Naive thymus-derived CD8-positive, alpha-beta T cell (primary cell): ENCODE measurements at places on chromosomes 1 and 21.

DNA sequence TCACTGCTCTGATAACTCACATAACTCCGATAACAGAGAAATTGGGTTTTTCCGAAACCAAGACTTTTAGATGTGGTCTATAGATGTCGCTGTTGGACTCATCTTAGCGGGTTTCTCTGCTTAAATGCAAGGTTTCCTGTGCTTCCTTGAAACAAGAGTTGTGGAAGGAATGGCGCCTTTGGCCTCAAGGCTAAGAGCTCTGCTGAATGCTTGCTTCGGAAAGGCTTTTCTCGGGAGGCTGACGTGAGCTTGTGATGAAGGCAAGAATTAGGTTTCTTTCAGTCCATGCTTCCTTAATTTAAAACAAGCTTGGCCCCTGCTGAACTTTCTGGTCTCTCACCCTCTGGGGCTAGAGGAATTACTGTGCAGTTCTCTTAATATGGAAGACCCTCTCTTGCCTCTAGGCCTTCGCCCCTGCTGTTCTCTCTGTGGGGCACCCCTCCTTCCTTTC lies 113.5 kb downstream of the MAP3K21 start:
- no peak overlapping the region for H3K27ac ChIP-seq
- DNase-seq = peak; percentile 6
- H3K36me3 ChIP-seq = no peaks in the 10 kb centered on the region
- no peak overlapping the region for H3K4me3 ChIP-seq
- no peaks in the 10 kb centered on the region for H3K4me1 ChIP-seq

- H3K27ac ChIP-seq = no peak overlapping the region
- no peak for DNase-seq
- peaks cover 3% of the 10 kb centered on the region for H3K4me1 ChIP-seq
- H3K4me3 ChIP-seq = no peak overlapping the region
- H3K36me3 ChIP-seq = no peaks in the 10 kb centered on the region
Measured at GRCh38 chr1:42797979-42798378, 13.2 kb downstream of the TMEM269 start.

DNA sequence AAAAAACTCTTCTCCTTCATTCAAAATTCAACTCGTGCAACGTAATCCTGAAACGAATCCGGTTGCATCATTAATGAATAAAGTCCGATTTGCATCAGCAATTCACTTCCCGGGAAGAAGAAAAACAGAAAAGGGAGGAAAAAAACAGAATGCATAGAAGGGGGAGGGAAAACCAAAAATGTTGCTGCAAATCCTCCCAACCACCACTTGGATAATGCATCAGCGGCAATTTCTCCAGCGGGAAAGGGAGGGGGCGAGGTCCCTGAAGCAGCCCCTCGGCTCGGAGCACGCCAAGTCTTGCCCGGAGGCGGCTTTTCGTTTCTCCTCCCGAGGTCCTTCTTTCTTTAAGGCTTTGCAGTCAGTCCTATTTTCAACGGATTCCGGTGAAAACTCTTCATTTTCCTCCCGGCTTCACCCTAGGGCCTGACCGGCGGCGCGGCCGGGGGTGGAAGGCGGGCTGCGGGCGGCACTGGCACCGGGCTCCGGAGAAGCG lies 723 bp downstream of the CDC42BPA start:
- peaks cover 9% of the 10 kb centered on the region for H3K4me1 ChIP-seq
- peak overlapping the region; percentile 86 for H3K4me3 ChIP-seq
- no peak for DNase-seq
- peaks cover 41% of the 10 kb centered on the region for H3K27me3 ChIP-seq

DNA sequence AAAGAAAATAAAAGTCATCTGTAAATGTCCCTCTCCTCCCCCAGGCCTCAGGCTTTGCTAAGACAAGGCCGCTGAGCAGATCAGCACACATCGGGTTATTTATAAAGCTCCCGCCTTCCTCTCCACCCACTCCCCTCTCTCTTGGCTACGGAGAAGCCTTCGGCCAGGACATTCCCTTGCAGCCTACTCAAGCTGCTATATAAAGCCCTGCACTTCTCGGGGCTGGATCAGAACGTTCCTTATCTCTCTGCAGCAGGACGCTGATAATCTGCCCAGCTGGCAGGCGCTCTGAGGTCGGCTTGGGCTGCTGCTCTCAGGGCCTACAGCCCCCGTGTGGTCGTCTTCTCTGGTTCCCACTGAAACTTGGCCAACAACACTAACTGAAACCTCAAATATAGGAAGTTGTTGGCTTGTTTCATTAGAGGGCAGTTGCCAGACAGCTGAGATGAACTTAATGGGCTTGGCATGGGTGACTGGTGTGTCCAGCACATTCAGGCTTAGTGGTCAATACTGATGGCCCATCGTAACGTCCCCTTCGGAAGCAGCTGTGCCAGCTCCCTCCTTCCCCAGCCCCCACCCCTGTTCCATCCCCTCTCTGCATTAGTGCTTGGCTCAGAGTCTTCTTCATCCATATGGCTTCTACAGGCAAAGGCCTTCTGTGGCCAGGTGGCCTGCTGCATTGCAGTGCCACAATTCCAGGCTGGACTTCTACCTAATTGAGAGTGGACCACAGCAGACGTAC lies 64.6 kb downstream of the IER5 start:
- no peaks in the 10 kb centered on the region for H3K27me3 ChIP-seq
- H3K36me3 ChIP-seq = no peaks in the 10 kb centered on the region
- H3K4me1 ChIP-seq = peaks cover 28% of the 10 kb centered on the region

GRCh38 chr1:24111996-24112779 lies at the start of gene MYOM3:
Gene MYOM3, minus strand, starts transcription at chr1:24112135. Its CDS starts 3,499 bp downstream, at chr1:24108636.
- peak; percentile 18 for DNase-seq
- H3K4me1 ChIP-seq = peaks cover 5% of the 10 kb centered on the region
- peaks cover 27% of the 10 kb centered on the region for H3K27me3 ChIP-seq
- H3K36me3 ChIP-seq = no peaks in the 10 kb centered on the region

- no peaks in the 10 kb centered on the region for H3K4me1 ChIP-seq
- peaks cover 20% of the 10 kb centered on the region for H3K27me3 ChIP-seq
- no peak for DNase-seq
- no peaks in the 10 kb centered on the region for H3K36me3 ChIP-seq
Measured at GRCh38 chr1:110774398-110774797, 98.5 kb upstream of the CD53 start.

DNA sequence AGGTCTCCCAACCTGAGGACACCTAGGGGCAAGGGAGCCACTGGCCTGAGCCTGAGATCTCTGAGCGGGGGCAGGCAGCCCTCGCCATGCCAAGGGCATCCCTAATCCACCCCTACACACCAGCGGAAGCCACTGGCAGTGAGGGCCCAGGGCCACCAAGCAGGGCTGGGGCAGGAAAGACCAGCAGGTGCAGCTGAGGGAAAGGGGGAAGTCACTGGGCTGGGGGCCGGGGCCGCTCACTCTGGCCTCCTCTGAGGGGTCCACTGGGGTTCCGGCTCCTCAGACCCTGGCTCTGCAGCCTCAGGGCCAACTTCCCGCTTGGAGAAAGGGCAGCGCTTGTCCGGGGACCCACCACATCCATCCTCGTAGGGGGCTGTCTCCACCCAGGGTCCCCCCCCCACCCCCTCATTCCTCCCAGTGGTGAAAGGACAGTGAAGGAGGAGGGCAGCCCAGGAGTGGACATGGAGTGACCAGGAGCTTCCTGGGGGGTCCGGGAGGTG lies 42.5 kb upstream of the ACTRT2 start:
- no peak overlapping the region for H3K27ac ChIP-seq
- H3K4me3 ChIP-seq = no peak overlapping the region
- no peak for DNase-seq
- no peaks in the 10 kb centered on the region for H3K4me1 ChIP-seq

GRCh38 chr1:110321045-110321444 lies 18.1 kb upstream of the RBM15 start:
- no peak overlapping the region for H3K27ac ChIP-seq
- H3K36me3 ChIP-seq = peaks cover 2% of the 10 kb centered on the region
- no peaks in the 10 kb centered on the region for H3K27me3 ChIP-seq
- peaks cover 2% of the 10 kb centered on the region for H3K4me1 ChIP-seq
- H3K4me3 ChIP-seq = no peak overlapping the region

DNA sequence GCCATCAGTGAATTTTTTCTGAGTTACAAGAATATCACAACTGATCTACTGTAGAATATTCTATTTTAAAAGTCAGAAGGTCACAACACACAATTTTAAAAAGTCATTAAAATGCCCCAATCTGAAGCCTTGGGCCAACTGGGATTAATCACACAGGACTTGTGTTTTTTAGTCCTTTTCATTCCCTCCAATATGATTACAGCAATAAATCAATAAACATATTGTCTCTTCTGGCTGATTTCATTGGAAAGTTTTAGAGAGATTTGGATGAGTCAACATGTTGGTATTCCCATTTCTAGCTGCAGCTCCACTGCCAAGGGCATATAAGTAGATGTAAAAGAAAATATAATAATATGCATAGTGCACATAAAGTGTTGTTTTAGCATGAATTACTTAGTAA lies 85.8 kb downstream of the NIBAN1 start:
- H3K4me3 ChIP-seq = no peak overlapping the region
- H3K4me1 ChIP-seq = peaks cover 7% of the 10 kb centered on the region
- H3K27ac ChIP-seq = peak overlapping the region; percentile 9
- no peaks in the 10 kb centered on the region for H3K27me3 ChIP-seq
- no peak for DNase-seq
- H3K36me3 ChIP-seq = no peaks in the 10 kb centered on the region

- no peaks in the 10 kb centered on the region for H3K27me3 ChIP-seq
- peak overlapping the region; percentile 97 for H3K27ac ChIP-seq
- peak overlapping the region; percentile 89 for H3K4me3 ChIP-seq
- peaks cover 2% of the 10 kb centered on the region for H3K36me3 ChIP-seq
Measured at GRCh38 chr1:156750711-156751450, 594 bp downstream of the HDGF start.

DNA sequence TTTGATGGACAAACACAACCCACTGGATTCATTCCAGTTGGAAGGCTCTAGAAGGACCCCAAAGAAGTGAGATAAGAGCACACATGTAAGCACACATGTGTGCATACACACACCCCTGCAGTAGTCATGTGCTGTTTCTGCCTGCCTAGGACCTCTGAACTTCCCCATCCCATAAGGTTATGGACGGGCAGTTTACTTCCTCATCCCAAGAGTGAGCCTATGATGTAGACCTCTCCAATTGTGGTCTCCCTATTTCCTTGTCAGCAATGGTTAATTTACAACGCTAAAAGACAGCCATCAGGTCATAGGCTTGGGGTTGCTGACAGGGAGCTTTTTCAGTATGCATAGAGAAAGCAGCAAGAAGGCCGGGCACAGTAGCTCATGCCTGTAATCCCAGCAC lies 15.4 kb upstream of the ADAR start:
- no peak overlapping the region for H3K4me3 ChIP-seq
- DNase-seq = no peak
- no peaks in the 10 kb centered on the region for H3K27me3 ChIP-seq
- peaks cover 66% of the 10 kb centered on the region for H3K4me1 ChIP-seq
- no peak overlapping the region for H3K27ac ChIP-seq

GRCh38 chr1:240813720-240814119 lies 201.8 kb upstream of the GREM2 start:
- H3K36me3 ChIP-seq = no peaks in the 10 kb centered on the region
- no peak overlapping the region for H3K4me3 ChIP-seq
- DNase-seq = no peak
- no peaks in the 10 kb centered on the region for H3K4me1 ChIP-seq
- no peak overlapping the region for H3K27ac ChIP-seq

- peak overlapping the region; percentile 13 for H3K27ac ChIP-seq
- H3K4me1 ChIP-seq = no peaks in the 10 kb centered on the region
- no peak for DNase-seq
- H3K4me3 ChIP-seq = no peak overlapping the region
- H3K27me3 ChIP-seq = peaks cover 4% of the 10 kb centered on the region
- no peaks in the 10 kb centered on the region for H3K36me3 ChIP-seq
Measured at GRCh38 chr1:183205196-183205781, 19.2 kb downstream of the LAMC2 start.

GRCh38 chr1:23126801-23127200 lies 41.9 kb downstream of the LUZP1 start:
- H3K4me3 ChIP-seq = no peak overlapping the region
- H3K4me1 ChIP-seq = peaks cover 27% of the 10 kb centered on the region
- no peaks in the 10 kb centered on the region for H3K36me3 ChIP-seq
- H3K27me3 ChIP-seq = no peaks in the 10 kb centered on the region

DNA sequence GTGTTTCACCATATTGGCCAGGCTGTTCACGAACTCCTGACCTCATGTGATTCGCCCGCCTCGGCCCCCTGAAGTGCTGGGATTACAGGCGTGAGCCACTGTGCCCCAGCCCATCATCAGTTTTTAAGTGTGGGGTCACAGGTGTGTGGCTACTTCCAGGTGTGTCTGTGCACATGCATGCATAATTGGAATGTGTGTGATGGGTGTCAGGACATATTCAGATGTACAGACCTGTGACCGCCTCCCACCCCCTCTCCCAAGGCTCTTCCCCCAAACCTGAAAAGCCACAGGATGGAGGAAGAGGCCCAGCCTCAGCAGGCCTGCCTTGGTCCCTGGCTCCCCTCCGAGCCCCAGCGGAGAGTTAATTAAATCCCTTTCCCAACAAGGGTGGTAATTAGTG lies 37.3 kb upstream of the CSF3R start:
- no peak overlapping the region for H3K4me3 ChIP-seq
- no peaks in the 10 kb centered on the region for H3K36me3 ChIP-seq
- no peaks in the 10 kb centered on the region for H3K27me3 ChIP-seq
- no peak for DNase-seq
- H3K4me1 ChIP-seq = no peaks in the 10 kb centered on the region

DNA sequence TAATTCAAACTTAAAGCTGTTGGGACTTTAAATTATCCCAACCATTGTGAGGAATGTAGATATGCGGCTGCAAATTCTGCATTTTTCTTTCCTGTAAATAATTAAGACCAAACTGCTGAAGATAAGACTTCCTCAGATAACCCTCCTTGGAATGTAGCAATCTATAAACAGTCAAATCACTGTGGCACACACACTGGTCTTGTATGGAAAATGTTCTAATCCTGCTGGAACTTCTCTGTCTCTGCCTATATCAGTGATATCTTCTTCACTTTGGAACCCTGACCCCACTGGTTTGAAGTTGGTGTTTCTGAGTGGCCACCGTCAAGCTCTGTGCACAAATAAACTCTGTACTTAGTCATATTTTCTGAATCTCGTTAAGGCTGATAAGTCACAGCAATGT lies 32.9 kb downstream of the HSF2BP start:
- no peaks in the 10 kb centered on the region for H3K27me3 ChIP-seq
- peaks cover 11% of the 10 kb centered on the region for H3K36me3 ChIP-seq
- H3K27ac ChIP-seq = no peak overlapping the region
- peaks cover 2% of the 10 kb centered on the region for H3K4me1 ChIP-seq
- DNase-seq = no peak
- H3K4me3 ChIP-seq = no peak overlapping the region

DNA sequence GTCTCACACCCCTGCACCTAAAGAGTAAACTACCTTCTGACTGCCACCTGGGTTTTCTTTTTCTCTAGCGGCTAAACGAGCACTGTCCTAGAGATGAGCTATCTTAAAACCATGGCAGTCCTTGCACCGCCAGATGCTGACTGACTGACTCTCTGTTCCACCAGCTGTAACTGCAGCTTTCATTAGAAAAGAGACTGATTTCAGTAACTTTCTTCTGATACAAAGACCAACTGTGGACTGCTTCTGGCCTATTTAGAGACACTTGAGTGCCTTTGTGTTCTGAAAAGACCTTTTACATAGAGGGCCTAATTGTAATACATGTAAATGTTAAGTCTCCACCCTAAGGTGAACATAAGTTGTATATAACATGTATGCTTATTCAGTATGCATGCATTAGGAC lies 152.5 kb downstream of the DISC1 start:
- no peak for DNase-seq
- H3K4me1 ChIP-seq = peaks cover 8% of the 10 kb centered on the region
- H3K4me3 ChIP-seq = no peak overlapping the region
- no peak overlapping the region for H3K27ac ChIP-seq

- H3K4me3 ChIP-seq = no peak overlapping the region
- H3K27ac ChIP-seq = no peak overlapping the region
- no peaks in the 10 kb centered on the region for H3K36me3 ChIP-seq
- no peak for DNase-seq
- no peaks in the 10 kb centered on the region for H3K27me3 ChIP-seq
Measured at GRCh38 chr1:40676501-40676900, 11.0 kb upstream of the RIMS3 start.
